T-helper 17 cell (primary cell): ENCODE measurements at places on chromosomes 6 and 20. TPM values are rescaled to one million over a fixed set of nuclear protein-coding genes. Genes with fewer than 3 reads are reported as not detected.
A peak's percentile ranks its signal among the peaks of the same experiment; 100 is the strongest.

DNA sequence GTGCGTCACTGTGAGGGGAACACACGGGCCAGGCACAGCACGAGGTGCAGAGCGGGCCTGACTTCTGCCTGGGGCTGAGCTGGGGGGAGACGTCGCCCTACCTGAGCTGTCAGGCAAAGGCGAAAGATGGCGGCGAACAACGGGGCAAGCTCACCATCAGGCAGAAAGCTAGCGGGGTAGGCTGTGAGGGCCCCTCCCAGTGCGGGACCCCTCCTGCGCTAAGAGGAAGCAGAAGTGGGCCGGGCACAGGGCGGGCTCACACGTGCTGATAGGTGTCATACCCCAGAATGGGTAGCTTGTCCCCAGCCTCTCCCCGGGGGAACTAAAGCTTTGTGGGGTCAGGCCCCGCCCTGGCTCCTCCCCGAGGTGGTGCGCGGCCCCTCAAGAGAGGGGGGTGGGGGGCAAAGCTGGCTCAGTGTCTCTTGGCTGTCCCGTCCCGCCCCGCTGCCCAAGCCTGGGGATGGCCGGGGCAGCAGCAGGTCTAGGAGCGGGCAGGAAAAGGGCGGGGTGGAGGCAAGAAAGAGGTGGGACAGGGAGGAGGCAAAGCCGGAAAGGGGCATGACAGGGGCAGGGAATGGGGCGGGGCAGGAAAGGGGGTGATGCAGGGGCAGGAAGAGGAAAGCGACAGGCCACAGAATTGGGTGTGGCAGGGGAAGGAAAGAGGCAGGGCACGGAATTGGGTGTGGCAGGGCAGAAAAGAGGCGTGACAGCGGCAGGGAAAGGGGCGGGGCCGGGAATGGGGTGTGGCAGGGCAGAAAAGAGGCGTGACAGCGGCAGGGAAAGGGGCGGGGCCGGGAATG, 14.7 kb downstream of the UCKL1 start:
- DNase-seq, result peak; percentile 64
- peak overlapping the region; percentile 41 for H3K4me3 ChIP-seq
- no peak overlapping the region for H3K27ac ChIP-seq
- peaks cover 7% of the 10 kb centered on the region for H3K4me1 ChIP-seq

- no peak overlapping the region for H3K4me3 ChIP-seq
- H3K27ac ChIP-seq, result peak overlapping the region; percentile 37
- no peak for DNase-seq
- H3K36me3 ChIP-seq, result no peaks in the 10 kb centered on the region
- no peaks in the 10 kb centered on the region for H3K27me3 ChIP-seq
- H3K4me1 ChIP-seq, result peaks cover 31% of the 10 kb centered on the region
These were observed 120.0 kb downstream of the UTRN start for GRCh38 chr6:144405163-144405562.

DNA sequence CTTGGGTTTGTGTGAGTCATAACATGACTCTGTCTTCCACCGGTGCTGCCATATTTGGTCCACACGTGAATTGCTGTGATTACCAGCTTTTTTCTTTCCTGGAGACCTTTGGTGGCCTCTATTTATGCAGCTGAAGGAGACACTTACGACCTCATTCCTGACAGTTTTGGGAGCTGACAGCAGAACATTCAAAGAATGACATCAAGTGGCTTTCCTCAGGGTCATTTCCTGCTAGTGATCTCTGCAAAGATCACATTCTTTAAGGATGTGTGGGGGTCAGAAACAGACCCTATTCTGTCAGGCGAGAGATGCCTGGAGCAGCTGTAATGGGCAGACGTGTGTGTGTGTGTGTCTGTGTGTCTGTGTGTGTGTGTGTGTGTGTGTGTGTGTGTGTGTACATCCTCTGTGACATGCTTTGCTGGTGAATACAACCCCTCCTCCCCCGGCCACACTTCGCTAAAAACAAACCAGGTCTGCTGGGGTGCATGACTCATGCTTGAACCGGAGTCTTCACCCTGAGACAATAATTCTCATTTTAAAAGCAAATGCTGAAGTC, 115.6 kb downstream of the TMEM170B start:
- no peak overlapping the region for H3K27ac ChIP-seq
- no peak for DNase-seq
- H3K4me3 ChIP-seq, result no peak overlapping the region
- peaks cover 38% of the 10 kb centered on the region for H3K27me3 ChIP-seq

DNA sequence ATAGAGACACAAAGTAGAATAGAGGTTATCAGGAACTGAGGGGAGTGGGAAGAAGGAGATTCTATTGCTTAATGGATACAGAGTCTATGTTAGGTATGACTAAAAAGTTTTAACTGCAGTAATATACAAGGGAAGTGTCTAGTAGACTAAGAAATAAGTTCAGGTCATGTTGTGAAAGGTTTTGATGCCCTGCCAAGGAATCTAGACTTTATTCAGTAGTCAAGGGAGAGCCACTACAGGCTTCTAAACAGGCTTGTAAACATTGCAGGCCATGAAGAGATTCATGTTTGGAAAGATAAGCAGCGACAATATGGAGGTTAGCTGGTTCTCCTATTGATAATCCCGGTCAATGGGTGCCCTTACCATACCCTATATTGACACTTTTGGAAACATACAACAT, 352.8 kb upstream of the SOX4 start:
- H3K27ac ChIP-seq, result no peak overlapping the region
- no peak for DNase-seq
- H3K27me3 ChIP-seq, result no peaks in the 10 kb centered on the region

Gene KIAA0408
- total RNA-seq, result 3.5 TPM

Gene TIAM2
- total RNA-seq, result 2.6 TPM
